ENCODE measurements at places on chromosomes 3 and 15. TPM values are rescaled to one million over a fixed set of nuclear protein-coding genes. Genes with fewer than 3 reads are reported as not detected.

DNA sequence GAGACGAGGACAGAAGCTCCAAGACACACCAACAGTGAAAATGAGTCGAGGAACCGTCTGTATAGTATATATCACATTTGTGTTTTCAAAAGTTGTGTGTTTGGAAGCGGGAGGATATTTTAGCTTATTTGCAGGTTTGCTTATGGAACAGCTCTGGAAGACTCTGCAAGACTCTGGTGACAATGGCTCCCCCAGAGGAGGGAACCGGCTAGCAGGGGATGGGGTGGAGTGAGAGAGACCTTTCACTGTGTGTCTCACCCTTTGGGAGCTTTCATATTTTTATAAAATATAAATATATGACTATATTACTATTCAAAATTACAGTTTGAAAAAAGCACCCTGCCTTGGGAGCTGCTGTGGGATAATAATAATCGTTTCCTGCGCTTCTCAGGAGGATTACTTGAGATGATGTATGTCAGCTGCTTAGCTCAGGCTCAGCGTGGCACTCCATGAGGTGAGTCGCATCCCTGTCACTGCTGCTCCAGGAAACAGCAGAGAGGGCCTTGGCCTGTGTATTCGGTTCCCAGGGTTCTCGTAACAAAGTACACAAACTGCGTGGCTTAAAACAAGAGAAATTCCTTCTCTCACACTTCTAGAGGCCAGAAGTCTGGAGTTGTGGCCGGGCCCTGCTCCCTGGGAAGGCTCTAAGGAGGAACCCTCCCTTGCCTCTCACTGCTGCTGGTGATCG, 183.9 kb downstream of the FAM43A start:
- H3K4me3 ChIP-seq, result no peak overlapping the region
- H3K27me3 ChIP-seq, result peaks cover 29% of the 10 kb centered on the region
- H3K4me1 ChIP-seq, result peaks cover 29% of the 10 kb centered on the region

- no peak overlapping the region for H3K4me3 ChIP-seq
- H3K4me1 ChIP-seq, result no peaks in the 10 kb centered on the region
- H3K36me3 ChIP-seq, result no peaks in the 10 kb centered on the region
- no peak for DNase-seq
These were observed 1457.9 kb upstream of the CADM2 start for GRCh38 chr3:83500931-83501330.

DNA sequence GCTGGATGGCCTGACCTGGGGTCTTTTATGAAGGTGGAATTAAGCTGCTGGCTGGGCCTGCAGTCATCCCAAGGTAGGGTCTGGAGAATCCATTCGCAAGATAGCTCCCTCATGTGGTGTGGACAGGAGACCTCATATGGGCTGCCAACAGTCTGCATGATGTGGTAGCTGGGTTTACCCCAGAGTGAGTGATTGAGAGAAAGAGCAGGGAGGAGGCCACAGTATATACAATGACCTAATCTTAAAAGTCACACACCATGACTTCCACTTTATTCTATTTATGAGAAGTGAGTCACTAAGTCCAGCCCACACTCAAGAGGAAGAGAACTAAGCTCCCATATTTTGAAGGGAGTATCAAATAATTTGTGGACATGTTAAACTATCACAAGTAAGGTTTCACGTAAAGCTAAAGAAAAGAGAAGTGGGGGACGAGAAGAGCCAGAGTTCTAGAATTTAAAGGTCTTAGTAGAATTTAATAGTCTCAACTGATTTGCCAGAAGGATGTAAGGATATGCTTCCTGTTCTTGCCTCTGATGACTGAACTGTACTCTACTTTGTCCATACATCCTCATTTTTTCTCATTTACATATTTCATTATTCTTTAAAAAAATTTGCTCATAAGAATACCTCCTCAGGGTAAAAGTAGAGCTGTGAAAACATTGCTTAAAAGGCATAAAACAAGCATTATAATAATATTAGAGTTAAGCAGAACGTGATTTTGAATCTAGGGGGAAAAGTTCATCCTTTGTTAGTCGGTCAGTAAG, 184.4 kb downstream of the PEX5L start:
- no peaks in the 10 kb centered on the region for H3K4me1 ChIP-seq
- DNase-seq, result no peak
- no peak overlapping the region for H3K4me3 ChIP-seq
- no peaks in the 10 kb centered on the region for H3K36me3 ChIP-seq
- no peak overlapping the region for H3K27ac ChIP-seq

DNA sequence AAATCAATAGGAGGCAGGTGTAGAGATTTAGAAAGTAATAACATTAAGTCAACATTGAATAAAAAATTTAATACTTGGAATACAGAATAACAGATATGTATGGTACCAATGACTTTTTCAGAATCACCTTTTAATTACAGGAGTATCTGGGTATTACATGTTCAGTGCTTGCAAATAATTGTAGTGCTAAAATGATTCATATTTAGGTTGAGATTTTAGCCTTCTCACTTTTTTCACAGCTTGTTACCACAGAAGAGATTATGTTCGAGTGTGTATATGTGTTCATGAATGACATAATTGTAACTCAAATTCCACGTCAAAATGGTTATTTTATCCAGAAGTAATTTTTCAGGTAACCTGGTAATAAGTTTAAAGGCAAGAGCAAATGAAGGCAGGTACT, 187.9 kb upstream of the TBL1XR1 start:
- peaks cover 2% of the 10 kb centered on the region for H3K4me1 ChIP-seq
- H3K4me3 ChIP-seq, result no peak overlapping the region
- no peak for DNase-seq
- H3K27ac ChIP-seq, result no peak overlapping the region
- no peaks in the 10 kb centered on the region for H3K27me3 ChIP-seq
- H3K36me3 ChIP-seq, result no peaks in the 10 kb centered on the region

The C2CD4A gene
- 0.17 TPM for total RNA-seq

The PTX3 gene
- total RNA-seq, result 0.40 TPM

DNA sequence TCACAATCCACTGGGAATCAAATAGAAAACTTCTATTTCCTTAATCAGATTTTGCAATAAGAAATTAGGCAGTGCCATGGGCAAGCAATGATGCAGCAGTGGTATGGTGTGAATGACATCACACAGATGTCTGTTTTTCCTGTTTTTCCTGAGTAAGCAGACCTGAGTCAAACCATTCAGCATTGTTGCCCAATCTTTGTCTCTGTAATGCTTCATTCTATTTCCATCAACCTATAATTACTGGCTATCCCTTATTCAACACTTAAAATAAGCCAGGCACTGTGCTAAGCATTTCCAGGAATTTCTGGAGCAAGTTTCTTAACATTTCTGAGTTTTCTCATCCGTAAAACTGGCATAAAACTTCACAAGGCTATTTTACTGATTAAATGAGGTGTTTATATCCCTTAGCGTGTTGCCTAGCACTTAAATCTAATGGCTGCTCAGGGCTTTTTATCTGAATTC, 11.3 kb upstream of the OXSR1 start:
- no peaks in the 10 kb centered on the region for H3K36me3 ChIP-seq
- H3K4me1 ChIP-seq, result no peaks in the 10 kb centered on the region
- DNase-seq, result no peak
- H3K27me3 ChIP-seq, result no peaks in the 10 kb centered on the region

DNA sequence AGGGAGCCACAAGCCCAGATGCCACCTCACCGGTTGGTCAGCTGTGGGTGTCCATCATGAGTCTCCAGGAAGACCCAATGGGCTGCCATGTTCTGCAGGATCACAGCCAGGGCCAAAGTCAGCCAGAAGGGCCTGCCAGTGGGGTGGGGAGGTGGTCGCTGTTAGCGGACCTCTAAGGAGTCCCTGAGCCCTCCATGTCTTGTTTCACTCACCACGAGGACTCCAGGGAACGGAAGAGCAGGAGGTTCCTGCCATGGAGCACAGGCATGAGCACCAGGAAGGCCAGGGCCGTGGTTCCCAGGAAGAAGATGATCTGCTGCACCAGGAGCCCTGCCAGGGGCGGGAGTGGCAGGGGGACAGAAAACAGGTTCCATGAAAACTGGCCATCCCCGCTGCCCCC, 8.6 kb downstream of the ISLR start:
- H3K27ac ChIP-seq, result no peak overlapping the region
- DNase-seq, result no peak
- H3K27me3 ChIP-seq, result peaks cover 31% of the 10 kb centered on the region
- H3K4me3 ChIP-seq, result no peak overlapping the region
- no peaks in the 10 kb centered on the region for H3K36me3 ChIP-seq

DNA sequence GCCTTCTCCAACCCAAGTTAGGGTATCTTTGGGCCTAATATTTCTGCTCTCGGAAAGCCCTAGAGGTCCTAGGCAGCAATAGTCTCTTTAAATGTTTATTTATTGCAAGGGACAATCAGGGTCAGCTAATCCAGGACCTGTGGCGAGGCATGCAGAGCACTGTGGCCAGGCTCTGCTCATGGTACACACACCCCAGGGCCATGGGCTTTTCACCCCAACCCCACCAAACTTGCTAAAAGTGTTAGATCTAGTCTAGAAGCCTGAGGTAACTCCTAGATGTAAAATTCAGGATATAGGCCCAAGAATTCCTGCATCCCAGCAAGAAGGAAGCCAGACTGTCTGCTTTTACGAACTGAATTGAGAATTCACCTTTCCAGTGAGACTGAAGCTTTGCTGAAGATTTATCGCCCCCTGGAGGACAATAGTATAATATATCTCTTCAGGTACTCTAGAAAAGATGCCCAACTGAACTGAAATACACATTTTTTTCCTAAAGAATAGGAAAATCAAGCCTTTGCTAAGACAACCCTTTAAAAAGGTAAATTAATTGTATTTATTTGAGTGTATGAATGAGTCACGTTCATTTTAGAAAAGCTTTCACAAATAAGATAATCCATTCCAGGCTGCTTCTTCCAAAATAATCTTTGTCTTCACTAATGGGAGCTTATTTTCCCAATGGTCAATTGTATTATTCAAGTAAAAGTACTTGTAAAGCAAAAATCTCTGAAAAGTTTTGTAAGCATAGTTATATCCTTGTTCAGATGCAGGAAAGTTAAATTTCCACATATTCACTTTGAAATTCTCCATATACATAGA, 89.8 kb downstream of the LRRC3B start:
- no peaks in the 10 kb centered on the region for H3K4me1 ChIP-seq
- H3K27ac ChIP-seq, result no peak overlapping the region
- DNase-seq, result no peak
- no peak overlapping the region for H3K4me3 ChIP-seq
- peaks cover 4% of the 10 kb centered on the region for H3K36me3 ChIP-seq

The HDAC11 gene
- 14.4 TPM for total RNA-seq

- no peaks in the 10 kb centered on the region for H3K27me3 ChIP-seq
- H3K4me1 ChIP-seq, result no peaks in the 10 kb centered on the region
- no peak overlapping the region for H3K27ac ChIP-seq
- no peak overlapping the region for H3K4me3 ChIP-seq
These were observed 139.7 kb downstream of the STAG1 start for GRCh38 chr3:136612512-136612911.

The CCR8 gene
- not detected for total RNA-seq

DNA sequence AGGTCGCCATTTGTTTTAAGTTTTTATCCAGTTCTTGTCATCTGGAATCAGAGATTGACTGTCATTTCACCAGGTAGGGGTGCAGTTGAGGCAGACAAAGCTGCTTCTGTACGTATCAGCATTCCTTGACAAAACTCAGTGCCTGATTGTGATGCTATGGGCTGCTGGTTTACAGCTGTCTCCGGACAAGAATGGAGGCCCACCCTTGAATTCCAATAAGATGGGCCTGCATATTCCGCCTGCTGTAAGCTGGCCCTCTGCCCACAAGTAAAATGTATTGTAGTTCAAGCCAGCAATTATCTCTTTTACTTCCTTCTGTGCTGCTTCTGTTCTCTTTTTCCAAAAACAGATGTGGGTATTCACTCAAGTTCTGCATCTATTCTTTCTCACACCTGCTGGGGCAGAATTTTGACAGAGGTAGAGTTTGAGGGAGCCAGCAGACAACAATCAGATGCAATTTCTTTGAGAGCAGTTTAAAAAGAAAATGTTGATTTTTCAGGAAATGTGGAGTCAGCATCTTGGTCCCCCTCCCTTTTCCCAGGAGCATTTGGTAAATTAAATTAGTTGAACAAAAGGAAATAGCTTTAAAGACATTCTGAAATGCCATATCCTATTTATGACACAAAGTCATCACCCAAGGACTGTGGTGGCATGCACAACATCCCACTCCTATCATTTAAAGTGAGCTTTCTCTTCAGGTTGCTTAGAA, 53.5 kb downstream of the IQCH start:
- H3K4me3 ChIP-seq, result no peak overlapping the region
- H3K27ac ChIP-seq, result no peak overlapping the region
- no peaks in the 10 kb centered on the region for H3K27me3 ChIP-seq
- peaks cover 8% of the 10 kb centered on the region for H3K4me1 ChIP-seq

GRCh38 chr3:20573175-20573574, 387.2 kb upstream of the SGO1 start:
- peaks cover 3% of the 10 kb centered on the region for H3K4me1 ChIP-seq
- no peaks in the 10 kb centered on the region for H3K36me3 ChIP-seq
- H3K4me3 ChIP-seq, result no peak overlapping the region
- no peaks in the 10 kb centered on the region for H3K27me3 ChIP-seq
- H3K27ac ChIP-seq, result no peak overlapping the region

DNA sequence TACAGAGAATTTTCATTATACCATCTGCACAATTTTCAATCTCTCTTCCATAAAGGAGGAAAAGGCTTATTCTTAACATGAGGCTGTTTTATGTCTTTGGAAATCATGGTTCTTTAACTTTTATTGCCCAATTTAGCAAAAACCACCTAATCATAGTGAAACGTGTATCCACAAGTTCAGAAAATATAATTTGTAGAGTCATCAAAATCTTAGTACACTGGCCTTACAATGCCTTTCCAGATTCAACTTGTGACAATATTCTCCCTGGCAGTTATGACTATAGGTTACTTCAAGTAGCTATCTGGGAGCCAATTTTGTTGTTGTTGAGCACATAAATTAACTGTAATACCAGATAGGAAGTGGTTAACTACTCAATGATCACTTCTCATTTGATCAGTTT, 10.9 kb downstream of the BNIP2 start:
- no peak for DNase-seq
- H3K4me3 ChIP-seq, result no peak overlapping the region
- peaks cover 27% of the 10 kb centered on the region for H3K36me3 ChIP-seq

DNA sequence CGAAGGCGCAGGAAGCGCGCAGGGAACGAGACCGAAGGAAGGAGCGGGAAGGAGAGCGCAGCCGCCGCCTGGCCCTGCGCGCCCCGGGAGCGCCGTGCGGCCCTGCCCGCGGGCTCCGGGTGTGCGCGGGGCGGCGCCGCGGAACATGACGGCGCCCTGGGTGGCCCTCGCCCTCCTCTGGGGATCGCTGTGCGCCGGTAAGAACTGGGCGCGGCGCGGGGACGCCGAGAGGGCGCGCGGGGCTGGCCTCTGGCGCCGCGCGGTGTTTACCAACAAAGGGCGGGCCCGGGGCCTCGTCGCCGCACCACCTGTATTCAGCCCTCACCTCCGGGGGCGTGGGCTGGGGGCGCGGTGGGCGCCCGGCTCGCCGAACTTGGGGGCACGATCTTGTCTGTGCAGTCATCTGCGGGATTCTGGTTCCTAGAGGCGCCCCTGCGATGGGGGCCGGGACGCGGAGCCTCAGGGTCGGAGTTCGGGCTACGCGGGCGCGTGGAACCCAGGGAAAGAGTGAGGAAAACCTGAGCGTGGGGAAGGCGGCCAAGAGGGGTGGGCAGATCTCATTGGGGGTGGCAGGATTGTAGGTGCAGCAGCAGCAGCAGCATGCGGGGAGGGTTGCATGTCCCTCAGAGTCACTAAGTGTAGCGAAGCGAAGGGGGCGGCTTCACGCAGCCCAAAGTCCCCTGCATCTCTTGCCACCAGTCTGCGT, 641 bp downstream of the ACVR2B start:
- H3K27me3 ChIP-seq, result no peaks in the 10 kb centered on the region
- peaks cover 35% of the 10 kb centered on the region for H3K4me1 ChIP-seq
- DNase-seq, result peak; percentile 34
- peak overlapping the region; percentile 100 for H3K27ac ChIP-seq
- peaks cover 7% of the 10 kb centered on the region for H3K36me3 ChIP-seq

GRCh38 chr3:27287052-27287451, 82.1 kb downstream of the NEK10 start:
- H3K27me3 ChIP-seq, result no peaks in the 10 kb centered on the region
- H3K27ac ChIP-seq, result no peak overlapping the region
- H3K4me3 ChIP-seq, result no peak overlapping the region
- H3K4me1 ChIP-seq, result no peaks in the 10 kb centered on the region
- H3K36me3 ChIP-seq, result no peaks in the 10 kb centered on the region

Data from progenitor cell of endocrine pancreas (in vitro differentiated cells).